ENCODE measurements at places on chromosomes 5 and 9. TPM values are rescaled to one million over a fixed set of nuclear protein-coding genes. Genes with fewer than 3 reads are reported as not detected.

GRCh38 chr9:125825762-125826161, 78.6 kb downstream of the PBX3 start:
- DNase-seq, result no peak

GRCh38 chr5:99037668-99038067, 108.9 kb upstream of the CHD1 start:
- DNase-seq, result no peak

DNA sequence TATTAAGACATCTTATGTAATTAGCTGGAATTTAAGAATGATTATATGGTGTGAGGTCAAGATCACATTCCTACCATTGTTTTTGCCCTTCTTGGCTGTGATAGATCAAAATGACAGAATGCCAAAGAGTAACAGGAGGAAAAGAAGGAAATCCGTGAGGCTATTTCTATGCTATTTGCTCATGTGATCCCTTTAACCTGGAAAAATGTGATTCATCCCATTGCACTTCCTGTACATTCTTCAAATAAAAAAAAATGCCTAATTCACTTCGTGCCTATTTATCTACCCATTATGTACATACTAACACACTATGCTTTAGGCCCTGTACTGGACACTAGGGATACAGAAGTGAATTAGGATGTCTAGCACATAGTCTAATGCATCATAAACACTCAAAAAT, 154.1 kb upstream of the PAPPA start:
- DNase-seq, result no peak

GRCh38 chr5:143355710-143356109, 47.8 kb downstream of the NR3C1 start:
- peak; percentile 33 for DNase-seq

DNA sequence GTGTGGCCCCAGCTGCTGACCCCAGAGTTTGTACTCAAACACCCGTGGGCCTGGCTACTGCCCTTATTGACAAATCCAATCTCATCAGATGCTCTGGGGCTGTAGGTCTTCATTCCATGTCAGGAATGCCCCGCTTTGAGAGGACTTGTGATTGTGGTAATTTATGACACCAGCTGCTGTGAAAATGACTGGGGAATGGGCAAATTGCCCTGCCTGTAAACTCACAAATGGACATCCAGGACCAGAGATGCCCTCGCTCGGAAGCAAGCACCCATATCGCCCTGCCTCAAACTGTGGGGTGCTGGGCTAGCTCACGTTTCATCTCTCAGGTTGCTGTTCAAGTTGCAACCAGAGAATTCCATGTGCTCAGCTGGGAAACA, 225.9 kb upstream of the MAP3K1 start:
- no peak for DNase-seq

GRCh38 chr9:130034570-130034969, 8.4 kb downstream of the FNBP1 start:
- DNase-seq, result no peak

- no peak for DNase-seq
Observed at GRCh38 chr5:145775893-145776444, 59.2 kb downstream of the PRELID2 start.

GRCh38 chr9:95102572-95102971, 214.9 kb downstream of the FANCC start:
- DNase-seq, result no peak

DNA sequence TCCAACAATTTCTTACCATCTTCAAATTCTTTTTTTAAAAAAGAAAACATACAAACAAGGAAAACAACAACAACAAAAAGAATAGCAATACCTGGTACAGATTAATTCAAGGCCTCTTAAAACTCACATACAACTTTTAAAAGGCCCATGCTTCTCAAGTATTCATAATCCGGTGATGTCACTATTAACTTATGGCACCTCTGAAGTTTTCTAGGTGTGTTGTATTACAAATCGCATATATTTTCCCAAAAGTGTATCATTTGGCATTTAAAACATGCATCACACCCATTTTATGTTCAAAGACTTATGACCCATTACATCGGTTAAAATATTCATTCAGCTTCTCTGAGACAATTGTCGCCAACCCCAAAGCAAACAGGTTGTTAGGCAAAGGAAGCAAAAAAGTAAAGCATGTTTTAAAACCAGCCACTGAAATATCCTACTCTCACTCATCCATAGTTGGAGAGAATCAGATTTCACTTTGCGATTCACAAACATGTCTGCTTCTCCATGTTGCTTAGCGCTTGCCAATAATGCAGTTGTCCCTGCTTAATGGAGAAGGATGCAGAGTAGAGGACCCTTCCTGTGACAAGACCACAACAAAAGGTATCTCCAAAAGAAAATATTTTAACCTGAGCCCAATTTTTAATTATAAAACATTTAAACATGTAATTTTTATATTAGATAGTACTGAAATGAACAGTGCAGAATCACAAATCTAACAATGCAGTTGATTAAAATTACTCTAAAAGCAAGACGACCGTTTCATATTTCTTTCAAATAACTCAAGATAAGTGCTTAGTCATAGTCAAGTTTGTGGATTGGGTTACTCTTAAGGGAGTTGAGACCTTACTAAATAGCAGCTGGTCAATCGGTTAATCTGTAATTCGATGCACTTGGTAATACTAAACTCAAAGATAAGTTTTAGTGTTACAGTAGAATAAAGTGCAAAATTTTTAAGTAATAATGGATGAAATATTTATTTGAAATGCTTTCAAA, 1.6 kb downstream of the SKP1 start:
- DNase-seq, result no peak

- DNase-seq, result no peak
Observed at GRCh38 chr9:99052815-99053715, 51.8 kb upstream of the TGFBR1 start.

DNA sequence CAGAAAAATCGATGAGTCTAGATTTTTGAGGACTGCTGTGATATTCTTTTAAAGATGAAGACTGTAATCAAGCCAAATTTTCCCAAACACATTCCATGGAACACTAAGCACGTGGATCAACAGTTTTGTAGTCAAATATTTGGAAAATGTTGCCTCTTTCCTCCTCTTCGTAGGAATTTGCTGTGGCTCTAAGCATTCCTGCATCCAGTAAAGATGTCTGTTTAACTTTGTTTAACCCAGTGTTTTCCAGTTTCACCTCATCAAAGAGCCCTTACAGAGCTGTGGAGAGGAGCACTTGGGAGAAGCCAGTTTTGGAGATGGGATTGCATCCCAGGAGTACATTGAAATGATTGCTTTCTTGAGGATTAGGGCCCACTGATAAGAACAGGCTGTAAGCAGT, 58.9 kb downstream of the INSYN2B start:
- no peak for DNase-seq

- DNase-seq, result peak; percentile 44
Observed at GRCh38 chr5:150672237-150672883, 11.3 kb downstream of the MYOZ3 start.

DNA sequence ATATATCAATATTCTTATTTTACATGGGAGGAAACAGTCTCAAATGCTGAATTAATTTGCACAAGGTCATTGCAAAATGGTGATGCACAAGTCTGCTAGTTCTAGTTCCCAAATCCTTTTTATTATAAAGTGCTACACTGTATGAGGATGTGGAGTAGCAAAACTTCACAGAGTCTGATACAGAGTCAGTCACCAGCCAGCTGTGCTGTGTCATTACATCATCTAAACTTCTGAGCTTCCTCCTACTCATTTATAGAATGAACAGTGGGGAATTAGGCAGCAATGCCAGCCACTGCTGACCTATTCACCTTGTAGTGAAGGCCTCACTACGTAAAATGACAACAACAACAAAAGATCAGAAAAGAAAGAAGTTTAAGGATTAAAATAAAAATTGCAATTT, 357.8 kb downstream of the TMEM167A start:
- no peak for DNase-seq

- no peak for DNase-seq
Observed at GRCh38 chr9:68871236-68871635, 142.7 kb downstream of the PRKACG start.

GRCh38 chr5:53873235-53873634, 312.8 kb downstream of the NDUFS4 start:
- no peak for DNase-seq

GRCh38 chr9:89020754-89021153, 29.5 kb downstream of the S1PR3 start:
- DNase-seq, result no peak

GRCh38 chr9:88837731-88838130, 153.5 kb upstream of the S1PR3 start:
- no peak for DNase-seq

DNA sequence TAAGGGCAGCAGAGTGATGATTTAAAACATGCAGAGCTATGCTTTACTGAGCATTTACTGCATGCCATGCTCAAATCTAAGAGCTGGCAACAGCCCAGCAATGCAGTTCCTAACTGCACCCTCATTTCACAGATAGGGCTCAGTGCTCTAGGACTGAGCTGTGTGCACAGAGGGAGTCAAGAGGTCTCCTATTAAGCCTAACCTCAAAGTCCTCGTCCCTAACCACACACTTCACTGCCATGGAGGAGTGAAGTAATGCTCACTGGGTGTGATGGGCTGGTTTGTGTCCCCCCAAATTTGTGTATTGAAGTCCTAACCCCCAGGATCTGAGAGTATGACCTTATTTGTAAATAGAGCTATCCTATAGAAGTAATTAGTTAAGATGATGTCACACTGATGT, 25.9 kb downstream of the BARX1 start:
- no peak for DNase-seq

DNA sequence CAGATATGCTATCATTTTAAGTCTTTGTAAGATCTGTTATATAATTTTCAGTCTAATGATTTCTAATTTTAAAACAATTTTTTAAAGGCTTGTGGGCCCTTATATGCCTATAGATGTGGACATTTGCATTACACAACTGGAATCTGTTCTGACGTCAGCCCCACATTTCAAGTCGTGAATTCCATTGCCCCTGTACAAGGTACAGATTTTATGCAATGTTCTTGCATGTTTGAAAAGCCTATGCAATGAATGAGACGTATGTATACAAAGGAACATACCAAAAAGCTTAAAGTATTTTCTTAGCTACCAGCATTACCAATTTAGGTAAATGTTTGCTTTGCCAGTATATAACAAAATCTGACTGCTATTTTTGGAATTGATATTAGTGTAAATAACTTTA, 77.2 kb downstream of the ITGA1 start:
- no peak for DNase-seq

DNA sequence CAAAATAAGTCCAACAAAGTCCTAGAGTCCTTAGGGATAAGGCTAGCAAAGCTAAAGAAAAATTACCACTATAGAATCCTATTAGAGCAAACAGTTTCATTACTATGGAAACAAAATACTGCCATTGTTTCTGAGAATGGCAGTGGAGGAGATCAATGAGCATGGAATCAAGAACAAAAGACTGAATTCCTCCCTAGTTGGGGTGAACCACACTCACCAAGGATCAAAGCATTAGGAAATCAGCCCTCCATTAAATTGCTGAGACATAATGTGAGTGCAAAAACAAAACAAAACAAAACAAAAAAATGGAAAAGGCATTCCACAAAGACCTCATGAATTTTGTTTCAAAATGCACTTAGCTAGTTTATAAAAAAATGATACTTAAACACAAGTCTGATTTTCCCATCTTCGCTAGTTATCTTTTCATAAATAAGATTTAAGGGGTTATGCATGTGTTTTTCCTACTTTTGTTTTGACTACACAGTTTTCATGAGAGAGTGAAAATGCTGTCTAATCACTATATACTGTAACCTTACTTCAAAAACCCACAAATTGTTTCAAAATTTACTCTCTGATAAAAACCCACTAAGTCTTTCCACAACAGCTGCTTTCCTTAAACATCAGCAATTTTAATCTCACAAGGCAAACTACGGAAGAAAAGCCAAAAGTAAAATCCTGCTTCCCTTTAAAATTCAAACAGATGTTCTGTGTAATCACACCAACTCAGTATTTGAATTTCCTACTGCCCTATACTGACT, 9.7 kb downstream of the SERINC5 start:
- no peak for DNase-seq

DNA sequence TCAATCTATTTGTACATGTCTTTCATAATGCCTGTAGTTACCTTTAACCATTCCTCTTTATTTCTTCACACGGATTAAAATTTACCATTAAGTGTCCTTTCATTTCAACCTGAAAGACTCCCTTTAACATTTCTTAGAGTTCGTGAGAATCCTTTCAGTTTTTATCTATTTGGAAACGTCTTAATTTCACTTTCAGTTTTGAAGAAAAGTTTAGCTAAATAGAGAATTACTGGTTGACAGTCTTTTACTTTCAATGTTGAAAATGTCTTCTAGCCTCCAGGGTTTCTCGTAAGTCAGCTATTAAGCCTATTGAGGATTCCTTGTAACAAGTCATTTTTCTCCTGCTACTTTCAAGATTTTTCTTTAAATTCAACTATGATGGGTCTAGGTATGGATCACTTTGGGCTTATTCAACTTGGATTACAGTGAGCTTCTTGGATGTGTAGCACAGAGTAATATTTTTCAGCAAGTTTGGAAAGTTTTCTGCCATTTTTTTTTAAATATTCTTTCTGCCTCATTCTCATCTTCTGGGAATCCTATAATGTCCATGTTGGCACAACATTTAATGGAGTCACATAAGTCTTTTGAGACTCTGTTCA, 48.5 kb downstream of the RFX3 start:
- no peak for DNase-seq

GRCh38 chr5:163565931-163566608, 60.7 kb downstream of the MAT2B start:
- DNase-seq, result no peak

- no peak for DNase-seq
Observed at GRCh38 chr9:16652582-16652981, 217.9 kb downstream of the BNC2 start.

- DNase-seq, result no peak
Observed at GRCh38 chr9:112670991-112671625, 46.8 kb downstream of the INIP start.

GRCh38 chr9:131522257-131523085, 8.6 kb downstream of the UCK1 start:
- no peak for DNase-seq

GRK6 gene
- 15.6 TPM for total RNA-seq

UCK1 gene
- 23.0 TPM for total RNA-seq

CTXN3 gene
- total RNA-seq, result not detected

FOXD4 gene
- total RNA-seq, result 0.11 TPM

PCDHA12 gene
- not detected for total RNA-seq

SLC25A2 gene
- total RNA-seq, result not detected

ECSCR gene
- total RNA-seq, result 20.9 TPM

ADAMTS6 gene
- total RNA-seq, result 1.5 TPM

NR2F1-AS1 gene
- 0.60 TPM for total RNA-seq

BRD9 gene
- total RNA-seq, result 23.6 TPM

IFNA16 gene
- total RNA-seq, result not detected
